ENCODE measurements at places on chromosomes 12 and 14.

DNA sequence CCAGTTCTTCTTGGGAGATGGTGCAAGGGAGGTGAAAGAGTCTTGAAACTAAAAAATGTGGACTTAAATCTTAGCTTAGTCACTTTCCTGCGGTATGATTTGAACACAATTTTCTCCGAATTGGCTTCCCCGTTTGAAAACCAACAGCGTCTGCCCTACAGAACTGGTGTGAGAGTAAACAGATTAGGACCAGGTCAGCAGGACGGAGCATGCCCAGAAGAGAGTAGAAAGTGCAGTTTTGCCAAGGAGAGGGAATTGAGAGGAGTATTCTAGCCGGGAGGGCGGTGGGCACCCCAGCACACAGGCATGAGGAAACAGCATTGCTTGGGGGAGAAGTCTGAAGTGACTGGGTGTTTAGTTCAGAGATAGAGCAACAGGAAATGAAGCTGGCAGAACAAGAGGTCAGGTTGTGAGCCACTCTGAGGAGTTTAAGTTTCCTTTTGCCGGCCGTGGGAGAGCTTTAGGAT lies 927.1 kb downstream of the VRK1 start:
- DNase-seq: no peak

- DNase-seq: no peak
Measured at GRCh38 chr14:23358553-23359166, 6.0 kb upstream of the SLC22A17 start.

- peak; percentile 64 for DNase-seq
Measured at GRCh38 chr12:57810450-57810849, 8.1 kb downstream of the AVIL start.

DNA sequence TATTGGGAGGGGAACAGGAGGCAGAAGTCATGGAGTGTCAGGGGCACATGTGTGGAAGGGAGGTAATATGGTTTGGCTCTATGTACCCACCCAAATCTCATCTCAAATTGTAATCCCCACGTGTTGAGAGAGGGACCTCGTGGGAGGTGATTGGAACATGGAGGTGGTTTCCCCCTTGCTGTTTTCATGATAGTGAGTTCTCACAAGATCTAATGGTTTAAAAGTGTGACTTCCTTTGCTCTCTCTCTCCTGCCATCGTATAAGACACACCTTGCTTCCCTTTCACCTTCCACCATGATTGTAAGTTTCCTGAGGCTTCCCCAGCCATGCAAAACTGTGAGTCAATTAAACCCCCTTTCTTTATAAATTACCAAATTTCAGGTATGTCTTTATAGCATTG lies 41.6 kb upstream of the CDK17 start:
- no peak for DNase-seq

DNA sequence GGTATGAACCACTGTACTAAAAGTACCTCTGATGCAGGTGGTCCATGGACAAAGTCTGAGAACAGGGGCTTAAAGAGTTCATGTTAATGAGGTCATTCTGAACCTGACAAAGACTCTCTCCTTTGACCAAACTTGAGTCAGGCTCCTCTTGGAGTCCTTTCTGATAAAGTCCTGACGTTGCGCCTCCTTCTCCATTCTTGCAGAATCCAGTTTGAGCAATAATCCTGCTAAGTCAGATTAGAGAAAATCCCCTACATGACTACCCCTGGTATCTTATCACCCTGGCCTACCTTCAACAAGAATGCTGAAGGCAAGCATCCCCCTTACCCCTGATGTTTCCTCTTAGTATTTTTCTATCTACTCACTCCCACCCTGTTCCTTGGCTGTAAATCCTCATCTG lies 46.0 kb upstream of the ISM2 start:
- no peak for DNase-seq

GRCh38 chr12:33988913-33989312 lies 33.4 kb upstream of the ALG10 start:
- DNase-seq: no peak

GRCh38 chr12:88600272-88600671 lies 20.0 kb upstream of the KITLG start:
- DNase-seq: peak; percentile 80

- peak; percentile 85 for DNase-seq
Measured at GRCh38 chr12:122318607-122319605, 52.6 kb upstream of the VPS33A start.

DNA sequence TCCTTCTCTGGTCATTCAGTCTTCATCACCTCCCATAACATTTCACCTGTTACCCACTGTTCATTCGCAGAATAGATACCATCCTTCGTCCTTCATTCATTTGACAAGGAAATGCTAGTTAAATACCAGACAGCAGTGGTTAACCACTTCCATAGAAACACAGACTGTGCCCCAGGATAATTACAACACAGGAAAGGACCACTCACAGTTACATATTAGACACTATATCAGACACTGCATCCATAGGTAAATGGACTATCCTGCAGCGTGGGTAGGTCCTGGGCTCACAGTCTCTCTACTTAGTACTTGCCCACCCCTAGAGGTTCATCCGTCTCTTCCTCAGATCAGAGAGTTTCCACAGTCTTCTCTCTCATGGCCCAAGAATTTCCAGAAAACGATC lies 1044.6 kb downstream of the VRK1 start:
- DNase-seq: no peak

- peak; percentile 83 for DNase-seq
Measured at GRCh38 chr12:77685112-77685511, 145.6 kb upstream of the NAV3 start.

- DNase-seq: no peak
Measured at GRCh38 chr14:35368139-35368460, 36.4 kb downstream of the NFKBIA start.

- DNase-seq: no peak
Measured at GRCh38 chr14:61343991-61344405, 22.6 kb downstream of the PRKCH start.

Data from astrocyte of the spinal cord (primary cell).